Stimulated activated CD4-positive, alpha-beta T cell treated with anti-CD3 and anti-CD28 coated beads, TNF-alpha, amount 100 ng/mL, for 4 hours (primary cell): ENCODE measurements at places on chromosomes 7 and 10.

GRCh38 chr10:61263518-61263917 is 189.7 kb downstream of the TMEM26 start:
- no peak for DNase-seq

GRCh38 chr10:124605001-124605370 is 139.2 kb downstream of the FAM53B start:
- DNase-seq = no peak

DNA sequence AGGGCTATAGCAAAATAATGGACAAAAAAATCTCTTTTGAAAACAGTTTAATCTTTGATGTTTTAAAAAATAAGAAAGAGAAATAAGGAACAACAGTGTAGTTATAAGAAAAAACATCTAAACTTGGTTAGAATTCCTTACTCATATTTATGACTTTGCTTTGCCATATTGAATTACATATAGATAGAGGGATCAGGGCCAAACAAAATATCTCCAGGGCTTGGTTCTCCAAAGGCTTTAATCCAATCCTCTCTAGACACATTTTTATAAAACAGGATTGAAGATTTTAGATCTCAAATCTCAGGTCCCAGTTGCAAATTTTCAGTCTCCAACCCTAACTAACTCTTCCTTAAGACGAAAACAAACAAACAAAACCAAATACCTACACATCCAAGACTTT is 72.6 kb upstream of the RHOBTB1 start:
- DNase-seq = no peak

- DNase-seq = peak; percentile 31
Measured at GRCh38 chr7:2757904-2758672, 70.1 kb downstream of the AMZ1 start.

DNA sequence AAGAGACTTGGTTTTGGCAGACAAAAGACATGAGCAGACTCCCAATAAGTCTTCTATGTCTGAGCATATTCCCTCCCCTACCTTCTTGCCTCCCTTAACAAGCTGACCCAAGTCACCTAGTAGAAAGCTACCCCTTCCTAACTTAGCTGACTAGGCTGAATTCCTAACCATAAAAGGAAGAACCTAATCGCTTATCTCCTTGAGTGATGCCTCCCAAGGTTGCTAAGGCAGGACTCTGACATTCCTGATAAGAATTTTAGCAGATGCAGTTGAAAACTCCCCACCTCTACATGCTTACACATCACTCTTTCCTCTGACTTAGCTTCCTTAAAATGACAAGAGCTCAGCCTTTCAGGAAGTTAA is 704.7 kb upstream of the MBL2 start:
- no peak for DNase-seq

DNA sequence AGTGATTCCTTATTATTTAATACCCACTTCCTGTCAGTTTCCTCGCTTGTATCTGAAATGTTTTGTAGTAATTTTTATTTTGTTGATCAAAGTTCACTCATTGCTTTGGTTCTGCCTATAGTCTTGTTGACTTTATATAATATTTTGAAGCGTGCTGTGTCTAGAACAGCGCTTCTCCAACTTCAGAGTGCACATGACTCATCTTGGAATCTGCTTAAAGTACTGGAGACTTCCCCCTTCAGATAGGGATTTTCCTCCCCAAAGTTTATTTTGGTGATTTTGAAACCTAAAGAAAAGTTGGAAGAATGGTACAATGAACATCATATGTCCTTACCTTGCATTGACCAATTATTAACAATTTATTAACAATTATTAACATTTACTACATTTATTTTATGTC is 5.8 kb downstream of the COMTD1 start:
- DNase-seq = no peak

- no peak for DNase-seq
Measured at GRCh38 chr10:14782691-14783363, 8.1 kb upstream of the FAM107B start.

DNA sequence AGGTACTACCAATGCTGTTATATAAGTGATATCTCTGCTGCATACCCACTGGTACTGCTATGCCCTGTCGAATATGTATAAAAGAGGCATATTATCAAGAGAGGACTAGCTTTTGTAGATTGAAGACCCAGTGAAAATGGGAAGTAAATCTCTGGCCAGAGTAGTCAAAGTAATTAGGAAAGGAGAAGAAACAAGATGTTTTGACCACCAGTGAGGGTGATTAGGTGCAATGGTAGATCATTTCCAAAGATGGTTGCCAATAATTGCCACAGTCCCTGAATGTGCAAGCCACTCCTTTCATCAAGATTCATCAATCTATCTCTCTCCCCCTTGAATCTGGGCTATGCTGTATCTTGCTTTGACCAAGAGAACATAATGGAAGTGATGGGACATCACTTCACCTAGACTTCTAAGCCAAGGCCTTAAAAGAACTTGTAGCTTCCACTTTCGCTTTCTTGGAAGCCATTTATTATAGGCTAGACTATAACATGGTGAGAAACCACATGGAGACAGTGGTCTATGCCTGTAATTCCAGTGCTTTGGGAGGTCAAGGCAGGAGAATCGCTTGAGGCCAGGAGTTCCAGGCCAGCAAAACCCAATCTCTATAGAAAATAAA is 52.6 kb upstream of the ST8SIA6 start:
- no peak for DNase-seq
